ENCODE measurements at places on chromosomes 12 and 14. TPM values are rescaled to one million over a fixed set of nuclear protein-coding genes. Genes with fewer than 3 reads are reported as not detected.
A peak's percentile ranks its signal among the peaks of the same experiment; 100 is the strongest.

Gene ALX1
- not detected for total RNA-seq

Gene RALGAPA1
- total RNA-seq = 23.7 TPM

Gene KRT74
- total RNA-seq = not detected

GRCh38 chr14:103332143-103332919, 1.7 kb upstream of the EIF5 start:
- DNase-seq = peak; percentile 11
- peaks cover 40% of the 10 kb centered on the region for H3K4me1 ChIP-seq
- peaks cover 27% of the 10 kb centered on the region for H3K36me3 ChIP-seq

DNA sequence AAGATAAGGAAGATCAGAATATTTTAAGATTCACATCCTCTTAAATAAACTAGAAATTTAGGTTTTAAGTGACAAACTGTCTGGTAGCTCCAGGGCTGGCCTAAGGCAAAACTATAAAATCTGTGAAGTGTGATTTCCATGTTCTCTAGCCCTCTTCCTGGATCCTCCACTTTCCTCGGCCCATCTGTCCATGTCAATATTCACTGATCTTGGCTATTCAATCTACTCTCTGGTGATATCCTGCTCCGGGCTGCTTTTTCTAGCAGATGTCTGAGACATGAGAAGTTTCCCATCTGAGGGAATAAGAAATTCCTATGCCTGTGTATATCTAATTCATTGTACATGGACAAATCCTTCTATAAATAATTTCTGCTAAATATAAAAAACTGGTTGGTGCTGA, 500.4 kb downstream of the GALC start:
- H3K4me1 ChIP-seq = no peaks in the 10 kb centered on the region
- H3K36me3 ChIP-seq = no peaks in the 10 kb centered on the region
- no peaks in the 10 kb centered on the region for H3K27me3 ChIP-seq
- no peak overlapping the region for H3K27ac ChIP-seq

- H3K27ac ChIP-seq = peak overlapping the region; percentile 63
- peaks cover 23% of the 10 kb centered on the region for H3K4me1 ChIP-seq
- peaks cover 25% of the 10 kb centered on the region for H3K36me3 ChIP-seq
- no peaks in the 10 kb centered on the region for H3K27me3 ChIP-seq
- H3K4me3 ChIP-seq = no peak overlapping the region
These were observed 36.8 kb downstream of the PAPOLA start for GRCh38 chr14:96538990-96539317.

DNA sequence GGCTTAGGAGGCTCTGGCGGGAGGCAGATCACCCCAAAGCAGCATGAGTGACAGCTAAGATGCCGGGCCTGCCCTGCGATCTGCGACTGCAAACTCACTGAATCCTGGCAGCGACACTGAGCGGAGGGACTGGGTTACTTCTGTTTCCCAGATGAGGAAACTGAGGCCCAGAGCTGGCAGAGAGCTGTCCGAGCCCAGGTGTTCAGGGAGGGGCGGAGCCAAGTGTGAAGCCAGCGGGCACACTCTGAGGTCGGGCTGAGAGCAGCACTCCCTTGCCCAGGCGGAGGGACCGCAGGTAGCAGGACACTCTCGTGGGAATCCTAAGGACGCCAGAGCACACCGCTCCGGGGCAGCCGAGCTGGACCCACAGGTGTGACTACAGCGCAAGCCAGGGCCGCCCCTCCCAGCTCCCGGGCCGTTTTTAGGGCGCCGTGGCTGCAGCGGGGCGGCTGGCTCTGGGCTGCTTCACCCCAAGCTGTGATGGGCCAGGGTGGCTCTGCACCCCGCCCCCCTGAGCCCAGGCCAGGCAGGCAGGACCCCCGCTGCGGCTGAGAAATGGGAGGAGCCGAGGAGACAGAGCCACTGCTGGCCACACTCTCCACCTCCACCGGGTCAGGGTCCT, 27.4 kb downstream of the MMP17 start:
- H3K36me3 ChIP-seq = no peaks in the 10 kb centered on the region
- no peak for DNase-seq
- no peaks in the 10 kb centered on the region for H3K27me3 ChIP-seq
- no peak overlapping the region for H3K4me3 ChIP-seq
- H3K27ac ChIP-seq = no peak overlapping the region
- H3K4me1 ChIP-seq = peaks cover 5% of the 10 kb centered on the region

GRCh38 chr12:115755061-115755724, 522.3 kb downstream of the MED13L start:
- H3K4me3 ChIP-seq = no peak overlapping the region
- no peak overlapping the region for H3K27ac ChIP-seq
- no peaks in the 10 kb centered on the region for H3K4me1 ChIP-seq
- no peak for DNase-seq
